ENCODE measurements at places on chromosomes 16 and 17.
A peak's percentile ranks its signal among the peaks of the same experiment; 100 is the strongest.

GRCh38 chr16:73915935-73916334 is 380.7 kb upstream of the PSMD7 start:
- no peak for DNase-seq

DNA sequence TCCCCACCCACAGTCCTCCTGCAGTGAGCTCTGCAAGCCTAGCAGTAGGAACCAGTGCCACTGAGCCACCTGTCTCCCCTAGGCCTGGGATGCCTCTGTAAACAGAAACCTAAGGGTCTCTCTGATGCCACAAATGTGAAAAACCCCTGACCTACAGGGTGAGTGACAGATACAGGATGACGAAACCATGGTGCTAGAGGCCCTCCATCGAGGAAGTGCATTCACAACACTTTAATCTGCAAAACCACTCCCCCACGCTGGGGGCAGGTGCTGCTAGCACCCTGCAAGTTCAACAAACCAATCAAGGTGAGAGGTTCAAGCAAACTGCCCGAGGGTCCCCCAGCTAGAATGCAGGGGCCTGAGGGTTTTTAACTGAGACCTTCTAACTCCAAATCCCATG is 59.5 kb downstream of the CDYL2 start:
- no peak for DNase-seq

GRCh38 chr17:60158751-60159478 is 9.1 kb downstream of the CA4 start:
- no peak for DNase-seq

- peak; percentile 65 for DNase-seq
These were observed 49.0 kb downstream of the KANSL1 start for GRCh38 chr17:46144246-46144645.

GRCh38 chr16:35560637-35560984 is 2101.2 kb downstream of the TP53TG3F start:
- DNase-seq: no peak

GRCh38 chr17:41002814-41003213 is 3.1 kb upstream of the KRTAP3-2 start:
- DNase-seq: no peak

DNA sequence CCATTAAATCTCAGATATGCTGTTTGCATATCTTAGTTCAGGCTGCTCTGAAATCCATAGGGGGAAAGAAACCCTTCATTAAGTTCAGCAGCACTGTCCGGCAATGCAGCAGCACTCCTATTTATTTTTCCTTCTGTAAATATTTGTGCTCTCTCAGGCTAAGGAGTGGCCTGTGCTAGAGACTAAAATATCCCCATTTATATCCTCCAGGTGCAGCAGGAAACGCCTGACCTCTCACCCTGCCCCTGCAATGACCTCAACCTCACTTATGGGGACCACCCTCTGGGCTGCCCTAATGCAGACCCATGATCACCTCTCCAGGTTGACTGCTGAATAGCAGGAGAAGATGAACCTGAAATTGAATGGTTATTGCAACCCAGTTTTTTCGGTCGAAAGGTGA is 165.0 kb upstream of the ELAC2 start:
- DNase-seq: no peak

DNA sequence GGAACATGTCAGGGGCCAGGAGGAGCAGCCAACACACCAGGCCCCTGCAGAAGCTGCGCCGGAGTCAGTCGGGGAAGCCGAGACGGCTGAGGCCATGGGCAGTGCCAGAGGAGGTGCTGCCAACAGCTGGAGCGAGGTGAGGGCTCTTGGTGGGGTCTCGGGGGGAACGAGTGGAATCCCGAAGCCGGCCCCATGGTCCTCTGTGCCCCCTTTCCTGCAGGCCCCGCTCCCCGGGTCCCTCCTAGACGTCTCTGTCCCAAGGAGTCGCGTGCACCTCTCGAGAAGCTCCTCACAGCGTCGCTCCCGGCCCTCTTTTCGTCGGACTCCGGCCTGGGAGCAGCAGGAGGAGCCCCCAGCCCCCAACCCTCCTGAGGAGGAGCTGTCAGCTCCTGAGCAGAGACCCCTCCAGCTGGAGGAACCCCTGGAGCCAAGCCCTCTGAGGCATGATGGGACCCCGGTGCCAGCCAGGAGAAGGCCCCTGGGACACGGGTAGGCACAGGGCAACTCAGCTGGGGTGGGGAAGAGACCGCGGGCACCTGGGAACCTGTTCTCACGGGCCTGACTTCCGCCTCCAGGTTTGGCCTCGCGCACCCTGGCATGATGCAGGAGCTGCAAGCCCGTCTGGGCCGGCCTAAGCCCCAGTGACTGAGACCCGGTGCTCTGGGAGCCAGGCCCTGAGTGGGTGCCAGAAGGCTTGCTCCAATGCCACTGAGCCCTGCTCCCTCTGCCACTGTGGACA is 3.6 kb downstream of the APOBR start:
- no peak for DNase-seq

DNA sequence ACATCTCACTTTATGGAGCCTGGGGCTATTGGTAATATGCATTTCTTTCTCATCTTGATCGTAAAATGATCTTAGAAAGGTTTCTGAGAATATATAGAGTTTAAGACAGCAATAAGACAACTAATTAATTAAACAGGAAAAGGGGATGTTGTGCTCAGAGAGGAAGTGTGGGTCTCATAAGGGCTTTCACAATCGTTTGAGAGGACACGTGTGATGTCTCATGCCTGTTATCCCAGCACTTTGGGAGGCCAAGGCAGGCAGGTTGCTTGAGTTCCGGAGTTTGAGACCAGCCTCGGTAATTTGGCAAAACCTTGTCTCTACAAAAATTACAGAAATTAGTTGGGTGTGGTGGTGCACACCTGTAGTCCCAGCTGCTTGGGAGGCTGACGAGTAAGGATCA is 295.6 kb downstream of the WWOX start:
- DNase-seq: no peak

DNA sequence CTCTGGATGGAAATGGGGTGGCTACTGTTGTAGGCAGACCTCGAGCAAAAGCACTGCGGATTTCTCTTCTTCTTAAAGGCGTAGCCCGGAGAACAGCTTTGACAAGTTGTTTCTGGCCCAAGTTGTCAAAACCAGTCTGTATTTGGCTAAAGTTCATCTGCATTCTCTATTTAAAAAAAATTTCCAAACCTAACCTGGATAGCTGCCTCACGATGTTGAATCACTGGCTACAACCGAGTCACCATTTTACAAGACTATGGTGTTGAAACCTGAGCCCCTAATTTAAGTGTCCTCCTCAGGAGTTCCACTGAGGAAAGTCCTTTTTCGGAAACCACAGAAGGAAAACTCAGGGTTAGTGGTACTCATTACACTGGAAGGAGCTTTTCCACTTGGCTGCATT is 1.5 kb downstream of the SLC16A6 start:
- no peak for DNase-seq

DNA sequence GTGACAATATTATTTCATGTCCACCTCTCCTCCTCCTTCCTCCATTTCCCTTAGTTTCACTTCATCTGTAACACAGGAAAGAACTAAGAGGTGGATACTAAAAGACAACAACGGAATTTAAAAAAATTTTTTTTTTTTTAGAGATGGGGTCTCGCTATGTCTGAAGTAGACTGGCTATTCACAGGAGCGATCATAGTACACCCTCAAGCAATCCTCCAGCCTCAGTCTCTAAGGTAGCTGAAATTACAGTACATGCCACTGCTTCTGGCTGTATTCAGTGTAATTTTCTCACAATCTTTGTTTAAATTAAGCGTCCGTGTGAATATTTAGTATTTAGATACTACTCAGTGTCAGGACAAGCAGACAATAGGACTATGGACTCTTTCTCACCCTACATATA is 35.6 kb downstream of the FBXL20 start:
- DNase-seq: no peak

DNA sequence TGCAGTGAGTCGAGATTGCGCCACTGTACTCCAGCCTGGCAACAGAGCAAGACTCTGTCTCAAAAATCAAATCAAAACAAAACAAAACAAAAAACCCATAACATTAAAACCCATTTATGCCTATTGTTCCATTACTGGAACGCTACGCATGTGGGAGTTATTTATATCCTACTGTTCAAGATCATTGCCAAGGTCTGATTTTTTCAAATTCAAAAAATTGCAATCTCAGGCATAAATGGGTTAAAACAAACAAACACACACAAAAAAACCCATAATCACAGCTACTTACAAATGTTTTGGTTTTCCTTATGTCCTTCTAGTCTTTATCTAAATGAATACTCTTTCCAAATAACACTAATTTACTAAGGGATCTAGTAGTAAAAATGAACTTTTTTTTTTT is 17.8 kb downstream of the GJC1 start:
- no peak for DNase-seq

Data from MM.1S (cell line).